ENCODE measurements at places on chromosomes 6 and 20. TPM values are rescaled to one million over a fixed set of nuclear protein-coding genes. Genes with fewer than 3 reads are reported as not detected.

GRCh38 chr20:41669708-41670263, 51.6 kb upstream of the CHD6 start:
- no peak overlapping the region for H3K4me3 ChIP-seq
- no peaks in the 10 kb centered on the region for H3K36me3 ChIP-seq
- H3K4me1 ChIP-seq: no peaks in the 10 kb centered on the region
- no peak overlapping the region for H3K27ac ChIP-seq
- no peak for DNase-seq

DNA sequence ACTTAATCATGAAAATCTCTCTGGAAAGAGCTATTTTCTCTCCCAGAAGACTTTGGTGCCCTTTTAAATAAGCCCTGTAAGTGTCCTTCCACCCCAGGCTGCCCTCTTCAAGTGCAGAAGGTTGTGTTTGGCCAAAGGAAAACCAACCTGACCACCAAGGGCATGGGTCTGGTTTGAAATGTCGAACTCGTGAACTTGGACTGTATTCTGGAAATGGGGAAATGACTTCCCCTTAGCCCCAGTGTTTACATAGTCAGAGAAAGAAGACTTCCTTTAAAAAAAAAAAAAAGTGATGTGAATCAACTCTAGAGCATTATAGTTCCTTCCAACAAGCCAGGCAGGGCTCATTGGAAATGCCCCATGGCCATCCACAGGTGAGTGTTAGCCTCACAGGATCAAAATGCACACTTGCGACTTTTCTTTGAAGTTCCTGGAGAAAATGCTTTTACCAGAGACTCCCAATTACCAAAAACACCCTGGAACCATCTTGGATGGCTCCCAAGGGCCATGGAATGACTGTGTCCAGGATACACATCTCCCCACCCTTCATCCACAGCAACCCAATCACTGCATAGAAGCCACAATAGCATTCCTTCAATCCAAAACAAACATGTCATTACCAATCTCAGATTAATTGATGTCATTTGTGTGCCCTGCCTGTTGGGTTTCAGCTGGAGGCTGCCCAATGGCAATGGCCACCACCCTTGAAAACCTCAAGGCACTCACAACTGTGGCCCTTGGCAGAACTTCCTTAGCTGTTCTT, 133.8 kb downstream of the CLIC5 start:
- no peaks in the 10 kb centered on the region for H3K4me1 ChIP-seq
- H3K36me3 ChIP-seq: no peaks in the 10 kb centered on the region
- no peaks in the 10 kb centered on the region for H3K27me3 ChIP-seq
- DNase-seq: no peak

DNA sequence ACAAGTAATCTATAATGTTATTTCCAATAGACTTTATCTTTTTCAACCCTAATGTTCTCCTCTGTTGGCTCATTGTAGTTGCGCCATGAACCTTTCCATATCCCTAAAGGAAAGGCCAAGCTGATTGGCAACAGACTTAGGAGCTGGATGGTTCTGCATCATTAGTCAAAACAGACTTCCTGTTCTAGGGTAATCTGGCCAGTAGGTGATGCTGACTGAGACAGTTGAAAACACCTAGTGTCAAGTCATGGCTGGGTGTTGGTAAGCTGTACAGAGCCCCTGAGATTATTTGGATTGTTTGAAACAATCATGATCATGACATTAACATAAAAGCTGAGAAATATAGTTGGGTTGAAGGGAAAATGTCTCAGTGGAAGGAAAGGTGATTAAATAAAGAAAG, 231.4 kb downstream of the PHACTR1 start:
- H3K27ac ChIP-seq: no peak overlapping the region
- no peaks in the 10 kb centered on the region for H3K36me3 ChIP-seq
- H3K27me3 ChIP-seq: no peaks in the 10 kb centered on the region
- no peaks in the 10 kb centered on the region for H3K4me1 ChIP-seq
- no peak for DNase-seq

- H3K4me1 ChIP-seq: peaks cover 6% of the 10 kb centered on the region
- H3K27me3 ChIP-seq: peaks cover 18% of the 10 kb centered on the region
- no peak overlapping the region for H3K4me3 ChIP-seq
- no peaks in the 10 kb centered on the region for H3K36me3 ChIP-seq
- DNase-seq: no peak
- no peak overlapping the region for H3K27ac ChIP-seq
These were observed 3.2 kb upstream of the RNF146 start for GRCh38 chr6:127263481-127263880.

- H3K36me3 ChIP-seq: no peaks in the 10 kb centered on the region
- H3K4me1 ChIP-seq: no peaks in the 10 kb centered on the region
- H3K4me3 ChIP-seq: no peak overlapping the region
- DNase-seq: no peak
These were observed 72.1 kb downstream of the GFRAL start for GRCh38 chr6:55399351-55399750.

DNA sequence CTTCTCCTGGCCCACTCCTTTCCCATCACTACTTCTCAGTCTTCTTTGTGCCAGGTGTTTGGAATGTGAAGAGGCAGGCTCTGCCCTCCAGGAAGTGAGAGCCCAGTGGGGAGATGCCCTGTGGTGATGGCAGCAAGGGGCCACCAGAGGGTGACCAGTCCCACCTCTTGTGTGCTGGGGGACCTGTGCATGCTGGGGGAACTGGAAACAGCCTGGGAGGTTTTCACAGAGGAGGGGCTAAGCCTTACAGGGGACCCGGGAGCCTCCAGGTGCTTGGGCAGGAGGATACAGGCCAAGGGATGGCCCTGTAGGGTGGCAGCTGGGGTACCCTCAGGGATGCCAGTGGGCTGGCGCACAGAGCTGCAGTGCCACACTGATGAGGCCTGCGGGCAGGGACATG, 72.3 kb downstream of the RAMACL start:
- H3K27ac ChIP-seq: no peak overlapping the region
- DNase-seq: no peak
- no peaks in the 10 kb centered on the region for H3K27me3 ChIP-seq
- H3K4me1 ChIP-seq: no peaks in the 10 kb centered on the region

SPEF1 gene
- total RNA-seq: 0.41 TPM

TMEM242 gene
- 6.8 TPM for total RNA-seq

SLC22A7 gene
- not detected for total RNA-seq

ID1 gene
- total RNA-seq: 152 TPM
